ENCODE measurements at places on chromosomes 2 and 18. TPM values are rescaled to one million over a fixed set of nuclear protein-coding genes. Genes with fewer than 3 reads are reported as not detected.

The SPATA3 gene
- total RNA-seq: not detected

The CNPPD1 gene
- 49.3 TPM for total RNA-seq

The FBXO41 gene
- total RNA-seq: 0.92 TPM

The EN1 gene
- total RNA-seq: 0.08 TPM

The NEMP2 gene
- total RNA-seq: 3.8 TPM

The RESP18 gene
- total RNA-seq: not detected

The GPR75 gene
- total RNA-seq: 1.5 TPM

The ABCG8 gene
- total RNA-seq: not detected

The ANKRD36 gene
- 8.1 TPM for total RNA-seq

The ALPP gene
- not detected for total RNA-seq

The RNF149 gene
- 67.0 TPM for total RNA-seq

The NXPH2 gene
- not detected for total RNA-seq

The MYL1 gene
- total RNA-seq: 0.44 TPM

The RAB27B gene
- total RNA-seq: 35.3 TPM

The HJURP gene
- 9.4 TPM for total RNA-seq

The METTL5 gene
- total RNA-seq: 41.2 TPM

The CRYGD gene
- not detected for total RNA-seq

The CRACDL gene
- total RNA-seq: 6.6 TPM

The PRKAG3 gene
- not detected for total RNA-seq

The DNAJC5G gene
- not detected for total RNA-seq

The SLC40A1 gene
- total RNA-seq: 11.8 TPM

The TEKT4 gene
- total RNA-seq: not detected

The RAB3GAP1 gene
- total RNA-seq: 31.0 TPM

The HOXD10 gene
- 0.24 TPM for total RNA-seq

The ARHGEF4 gene
- 41.8 TPM for total RNA-seq

The RMDN2 gene
- 3.2 TPM for total RNA-seq

The CPO gene
- total RNA-seq: not detected

The TGOLN2 gene
- total RNA-seq: 31.0 TPM

The AFF3 gene
- total RNA-seq: 0.96 TPM

The C2orf72 gene
- 0.08 TPM for total RNA-seq

The NEU2 gene
- total RNA-seq: not detected

The LCT gene
- not detected for total RNA-seq

Measured in esophagus mucosa (tissue), 1 donor.